ENCODE measurements at places on chromosomes 5 and 9.

- DNase-seq, result no peak
Observed at GRCh38 chr5:76604838-76605237, 18.4 kb downstream of the F2RL2 start.

DNA sequence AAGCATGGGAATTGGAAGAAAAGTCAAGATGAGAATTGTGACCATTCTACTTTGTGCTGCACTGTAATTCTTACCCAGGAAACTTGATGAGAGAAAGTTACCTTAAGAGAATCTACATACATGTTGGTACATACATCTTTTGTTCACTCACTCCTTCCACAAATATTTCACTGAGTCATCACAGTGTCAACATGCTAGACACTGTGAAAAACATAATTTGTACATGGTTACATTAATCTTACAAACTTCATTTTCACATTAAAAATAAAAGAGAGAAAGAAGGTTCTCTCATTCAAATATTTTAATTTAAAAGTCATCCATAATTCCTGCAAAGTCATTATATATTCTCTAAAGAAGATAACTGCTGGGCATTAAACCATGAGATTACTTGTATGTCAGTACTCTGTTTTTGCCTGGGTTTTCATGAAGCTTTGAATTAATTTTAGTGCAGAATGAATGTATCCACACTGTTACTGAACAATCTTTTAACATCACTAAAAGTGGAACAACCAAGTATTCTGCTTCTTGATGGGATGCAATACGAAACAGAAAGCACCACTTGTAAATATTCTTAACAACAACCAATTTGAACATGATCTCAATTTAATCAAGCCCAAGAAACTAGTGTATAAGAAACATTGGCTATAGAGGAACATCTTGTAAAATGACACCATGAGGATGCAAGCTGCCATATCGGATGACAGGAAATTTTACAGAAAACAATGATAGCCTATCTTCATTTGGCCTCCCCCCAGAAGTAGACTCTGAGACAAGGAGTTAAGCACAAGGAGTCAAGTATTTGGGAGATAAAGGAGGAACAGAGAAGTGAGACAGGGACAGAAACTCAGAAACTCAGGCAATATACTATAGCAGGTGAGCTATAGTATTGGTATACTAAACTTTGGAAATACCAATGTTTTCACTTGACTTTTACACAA is 28.4 kb downstream of the ERP44 start:
- no peak for DNase-seq

- peak; percentile 50 for DNase-seq
Observed at GRCh38 chr5:62460578-62460983, 48.0 kb downstream of the IPO11 start.

GRCh38 chr5:62256161-62257019 is 49.6 kb upstream of the KIF2A start:
- peak; percentile 34 for DNase-seq

DNA sequence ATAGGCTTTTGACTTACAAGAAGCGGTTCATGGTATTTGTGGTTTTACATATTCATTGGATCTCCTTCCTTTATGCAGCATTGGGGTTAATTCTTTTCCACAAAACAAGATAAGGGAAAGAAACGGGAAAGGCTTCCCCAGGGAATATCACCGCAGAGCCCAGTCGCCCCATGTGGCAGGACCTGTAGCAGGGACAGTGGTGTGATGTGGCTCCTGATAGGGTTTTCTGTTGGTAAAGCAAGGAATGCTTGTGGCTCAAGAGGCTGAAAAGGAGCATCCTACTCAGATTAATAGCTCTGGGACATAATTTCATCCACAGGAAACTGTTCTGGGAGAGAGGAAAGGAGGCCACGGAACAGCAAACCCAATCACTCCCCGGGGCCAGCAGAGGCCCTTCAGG is 699.9 kb downstream of the MTRR start:
- no peak for DNase-seq

GRCh38 chr5:129459777-129460671 is at the start of gene ADAMTS19:
TSS of gene ADAMTS19 (plus strand) at chr5:129460298. CDS start at chr5:129460392, 94 bp downstream.
- no peak for DNase-seq

- DNase-seq, result no peak
Observed at GRCh38 chr5:23303836-23304235, 203.6 kb upstream of the PRDM9 start.

GRCh38 chr9:104386013-104386412 is 118.0 kb upstream of the OR13F1 start:
- DNase-seq, result no peak

GRCh38 chr5:35478856-35479682 is 138.6 kb upstream of the SPEF2 start:
- DNase-seq, result peak; percentile 34

- no peak for DNase-seq
Observed at GRCh38 chr5:14339468-14339867, 196.3 kb downstream of the TRIO start.

DNA sequence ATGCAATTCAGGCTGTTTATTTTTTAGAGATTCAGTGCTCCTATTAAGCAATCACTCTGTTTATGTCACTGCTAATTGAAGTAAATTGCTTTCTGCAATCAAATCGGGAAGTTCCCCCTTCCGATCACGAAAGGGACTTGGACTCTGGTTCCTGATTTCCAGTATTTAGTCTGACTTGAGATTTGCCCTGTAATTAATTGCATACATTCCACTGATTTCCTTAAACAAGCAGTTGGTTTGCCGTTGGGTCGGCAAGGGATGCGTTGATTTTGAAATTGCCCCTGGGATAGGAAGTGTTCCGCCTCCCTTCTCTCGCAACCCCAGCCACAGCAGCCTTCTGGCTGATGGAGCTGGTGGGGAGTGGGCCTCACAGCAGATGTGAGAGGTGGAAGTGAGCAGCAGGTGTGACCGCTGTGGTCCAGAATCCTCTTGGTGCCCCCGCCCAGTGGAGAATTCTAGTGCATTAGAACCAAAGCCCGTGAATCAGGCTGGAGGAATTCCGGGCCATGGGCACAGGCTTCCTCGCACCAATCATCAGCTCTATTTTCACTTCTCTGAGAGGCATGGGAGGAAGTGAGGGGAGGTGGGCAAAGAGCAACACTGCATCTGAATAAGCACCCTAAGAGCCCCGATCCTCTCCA is 102.5 kb downstream of the SPRY4 start:
- no peak for DNase-seq

- no peak for DNase-seq
Observed at GRCh38 chr5:168553377-168554130, 24.4 kb downstream of the FBLL1 start.

GRCh38 chr5:68383888-68384310 is 168.3 kb downstream of the PIK3R1 start:
- no peak for DNase-seq

DNA sequence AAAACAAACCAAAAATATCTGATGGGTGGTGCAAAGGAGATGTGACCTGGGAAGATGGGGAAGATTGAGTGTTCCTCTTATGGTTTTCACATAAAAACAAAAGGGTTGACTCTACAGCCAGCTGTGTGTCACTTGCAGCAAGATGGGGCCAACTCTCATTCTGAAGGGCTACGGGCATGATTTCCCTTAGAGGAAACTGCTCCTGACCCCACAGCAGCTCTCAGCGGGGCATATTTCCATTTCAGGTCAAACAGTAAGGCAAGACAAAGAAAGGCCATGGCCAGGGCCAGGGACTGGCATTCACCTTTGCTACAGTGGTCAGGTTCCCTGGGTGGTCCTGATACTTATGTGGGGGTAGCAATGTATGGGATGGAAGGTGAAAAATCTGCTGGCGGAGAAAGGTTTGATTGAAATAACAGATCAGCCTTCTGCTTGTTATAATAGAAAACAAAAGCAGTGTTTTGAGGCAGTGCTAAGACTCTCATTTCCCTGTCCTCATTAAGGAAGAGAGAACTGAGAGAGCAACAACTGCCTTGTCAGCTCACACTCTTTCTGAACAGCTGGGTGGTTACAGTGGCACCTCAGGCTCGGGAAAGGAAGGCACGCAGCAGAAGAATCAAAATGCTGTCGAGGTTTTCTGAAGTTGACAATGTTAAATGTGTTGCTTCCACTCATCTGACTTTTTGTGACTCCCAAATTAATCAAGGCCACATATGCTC is 120.7 kb upstream of the PCA3 start:
- no peak for DNase-seq

- DNase-seq, result no peak
Observed at GRCh38 chr5:176881816-176882566, 17.2 kb downstream of the HK3 start.

DNA sequence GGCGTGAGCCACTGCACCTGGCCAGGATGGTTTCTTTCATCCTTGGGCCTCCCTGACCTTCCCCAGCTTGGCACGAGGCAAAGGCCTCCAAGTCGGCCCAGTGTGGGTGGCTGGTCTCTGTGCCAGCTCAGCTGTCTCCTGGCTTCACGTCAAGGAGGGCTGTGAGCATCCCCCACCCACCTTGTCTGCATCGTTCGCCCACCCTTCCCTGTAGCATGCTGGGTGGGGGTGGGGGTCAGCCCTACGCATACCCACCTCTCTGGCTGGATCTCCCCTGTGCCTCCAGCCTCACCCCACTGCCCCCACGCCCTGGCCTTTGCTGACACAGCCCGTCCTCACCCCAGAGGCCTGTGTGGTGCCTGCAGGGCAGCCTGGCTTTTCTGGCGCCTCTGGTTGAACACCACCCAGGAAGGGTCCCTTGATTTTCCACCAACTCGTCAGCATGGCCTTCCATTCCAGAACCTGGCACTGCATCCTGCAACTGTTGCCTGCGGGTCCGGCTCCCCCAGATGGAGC is 8.8 kb upstream of the WDR5 start:
- no peak for DNase-seq

GRCh38 chr5:14362491-14362890 is 219.1 kb upstream of the OTULINL start:
- DNase-seq, result no peak

GRCh38 chr9:4741365-4742089 is 525 bp upstream of the AK3 start:
- no peak for DNase-seq

- no peak for DNase-seq
Observed at GRCh38 chr9:70549926-70550325, 135.5 kb upstream of the KLF9 start.

GRCh38 chr9:116358251-116358650 is 204.7 kb downstream of the PAPPA start:
- no peak for DNase-seq

GRCh38 chr5:155727512-155728145 is 599.3 kb upstream of the SGCD start:
- DNase-seq, result no peak

DNA sequence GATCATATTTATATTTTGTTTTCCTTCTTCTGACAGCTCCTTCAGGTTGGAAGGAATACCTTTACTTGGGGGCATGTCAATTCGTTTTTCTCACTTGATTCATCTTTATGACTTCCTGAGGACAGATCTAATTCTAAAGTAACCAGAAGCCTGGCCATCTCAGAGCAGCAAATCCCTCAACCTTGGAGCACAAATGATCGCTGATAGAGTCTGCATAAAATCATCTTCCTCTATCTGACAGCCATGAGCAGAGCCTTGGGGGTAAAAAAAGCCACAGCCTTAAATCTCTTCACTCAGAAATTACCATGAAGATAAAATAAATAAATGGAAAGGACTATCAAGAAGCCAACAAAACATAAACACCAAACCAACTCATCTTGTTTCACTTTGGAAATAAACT is 325.8 kb downstream of the PRR16 start:
- DNase-seq, result no peak

DNA sequence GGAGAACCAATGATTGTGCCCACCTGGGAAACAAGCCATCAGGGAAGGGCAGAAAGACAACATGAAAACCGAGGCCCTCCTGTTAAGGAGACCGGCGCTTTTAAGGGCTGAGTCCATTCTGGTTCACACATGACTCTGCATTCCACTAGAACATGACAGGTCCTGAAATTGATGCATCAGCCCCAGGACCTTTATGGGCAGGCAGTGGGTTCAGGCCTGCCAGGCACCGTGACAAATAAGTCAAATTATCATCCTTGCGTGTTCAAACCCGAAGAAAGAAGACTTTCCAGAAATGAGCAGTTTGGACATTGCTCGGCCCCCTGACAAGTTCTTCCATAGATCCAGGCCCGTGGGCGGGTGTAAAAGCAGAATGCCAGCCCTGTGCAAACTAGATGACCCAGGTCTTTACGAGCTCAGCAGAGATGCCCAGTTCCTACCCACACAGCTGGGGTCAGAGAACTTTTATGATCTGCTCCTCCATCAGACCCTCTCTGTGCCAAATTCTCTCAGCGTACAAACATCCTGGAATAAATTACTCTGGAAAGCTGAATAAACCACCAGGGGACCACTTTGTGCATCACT is 295.5 kb upstream of the WWC1 start:
- no peak for DNase-seq

GRCh38 chr5:38607396-38607795 is 51.0 kb upstream of the LIFR start:
- no peak for DNase-seq

- DNase-seq, result no peak
Observed at GRCh38 chr5:65854925-65855324, 71.5 kb upstream of the ERBIN start.

GRCh38 chr9:72909428-72909827 is 43.4 kb downstream of the ALDH1A1 start:
- DNase-seq, result no peak

- peak; percentile 29 for DNase-seq
Observed at GRCh38 chr5:143828710-143829109, 16.7 kb downstream of the HMHB1 start.

DNA sequence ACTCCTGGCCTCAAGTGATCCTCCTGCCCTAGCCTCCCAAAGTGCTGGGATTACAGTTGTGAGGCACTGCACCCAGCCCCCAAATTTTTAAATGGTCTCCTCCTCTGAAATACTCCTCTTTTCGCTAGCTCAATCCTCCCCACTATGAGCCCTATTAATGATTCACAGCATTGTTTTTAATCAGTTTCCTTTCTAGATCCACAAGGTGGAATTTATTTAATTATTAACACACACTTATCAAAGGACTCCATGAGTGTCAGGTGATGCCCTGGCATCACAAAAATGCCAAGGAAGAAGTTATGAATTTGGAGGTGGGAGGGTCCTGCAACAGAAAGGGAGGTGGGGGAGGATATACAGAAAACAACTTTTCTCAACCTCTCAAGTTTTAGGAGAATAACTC is 806.5 kb downstream of the PRELID2 start:
- no peak for DNase-seq

GRCh38 chr5:143694357-143694756 is 117.6 kb upstream of the HMHB1 start:
- DNase-seq, result no peak

DNA sequence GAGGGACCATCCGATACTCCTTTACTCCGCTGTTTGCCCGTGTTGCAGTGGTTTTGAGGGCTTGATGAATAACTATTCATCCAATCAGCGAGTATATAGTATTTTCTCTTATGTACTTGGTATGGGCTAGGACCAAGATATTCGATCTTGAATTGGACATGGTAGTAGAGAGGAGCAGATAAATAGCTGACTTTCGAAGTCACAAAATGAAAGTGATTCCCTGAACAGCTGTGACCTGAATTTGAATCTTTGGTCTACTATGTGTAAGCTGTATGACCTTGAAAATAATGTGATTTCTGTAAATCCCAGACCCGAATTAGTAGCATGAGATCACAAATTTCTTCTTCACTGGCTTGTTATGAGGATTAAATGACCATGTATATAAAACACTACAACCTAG is 134.4 kb downstream of the TUSC1 start:
- no peak for DNase-seq
